Activated CD4-positive, alpha-beta T cell treated with anti-CD3 and anti-CD28 coated beads, Interleukin-2, amount 50 U/mL, for 4 hours (primary cell): ENCODE measurements at places on chromosomes 16 and 17.

- no peak for DNase-seq
Measured at GRCh38 chr17:17633310-17633709, 41.8 kb upstream of the PEMT start.

GRCh38 chr17:47693731-47694580 is at the start of gene TBKBP1:
TBKBP1 (plus strand) TSS chr17:47694161; CDS start chr17:47696113, 1,952 bp downstream.
- peak; percentile 60 for DNase-seq

- no peak for DNase-seq
Measured at GRCh38 chr17:74842599-74843351, 16.9 kb downstream of the GRIN2C start.

DNA sequence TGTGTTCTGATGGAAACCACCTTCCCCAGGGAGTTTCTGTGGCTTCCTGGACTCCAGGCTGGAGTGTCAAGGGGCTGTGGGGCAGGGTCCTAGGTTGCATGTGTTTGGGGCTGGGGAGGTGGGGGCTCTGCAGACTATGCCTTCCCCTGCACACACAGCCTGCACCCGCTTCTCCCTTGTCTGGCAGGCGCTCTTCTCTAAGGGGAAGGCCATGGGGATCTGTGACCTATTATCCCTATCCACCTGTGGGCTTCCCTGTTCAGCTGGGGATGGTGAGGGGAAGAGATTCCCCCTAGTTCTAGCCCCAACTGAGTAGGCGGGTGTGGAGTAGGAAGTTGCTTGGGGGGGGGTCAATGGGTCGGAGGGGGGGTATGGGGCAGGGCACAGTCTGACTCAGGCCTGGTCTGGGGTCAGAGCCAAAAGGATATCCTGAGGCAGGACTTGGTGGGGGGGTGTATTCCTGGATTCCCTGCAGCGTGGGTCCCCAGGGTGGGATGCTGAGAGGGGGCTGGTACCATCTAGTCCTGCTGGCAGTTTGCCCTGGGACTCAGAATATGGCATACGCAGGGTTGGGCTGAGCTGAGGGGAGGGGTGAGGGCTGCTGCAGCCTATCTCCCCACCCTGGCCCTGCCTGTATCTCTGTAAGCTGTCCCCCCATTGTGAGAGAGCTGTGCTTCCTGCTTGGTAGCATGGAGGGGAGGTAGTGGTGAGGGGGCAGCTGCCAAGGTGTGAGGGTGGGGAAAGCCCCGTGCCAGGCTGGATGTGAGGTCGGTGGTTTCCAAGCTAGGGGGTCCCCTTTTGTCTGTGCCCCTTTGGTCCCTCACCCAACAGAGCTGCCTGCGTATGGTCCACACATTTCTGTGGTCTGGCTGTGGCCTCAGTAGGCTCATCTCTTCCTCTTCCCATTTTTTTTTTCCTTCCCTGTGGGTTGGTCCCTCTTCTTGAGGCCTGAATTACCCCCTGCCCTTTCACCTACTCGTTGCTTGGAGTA is 14.7 kb downstream of the RARA start:
- peak; percentile 67 for DNase-seq

- DNase-seq: no peak
Measured at GRCh38 chr16:73166947-73167550, 119.1 kb upstream of the ZFHX3 start.

- no peak for DNase-seq
Measured at GRCh38 chr17:19975601-19976000, 2.0 kb downstream of the AKAP10 start.

- no peak for DNase-seq
Measured at GRCh38 chr16:72978212-72978611, 69.7 kb downstream of the ZFHX3 start.

DNA sequence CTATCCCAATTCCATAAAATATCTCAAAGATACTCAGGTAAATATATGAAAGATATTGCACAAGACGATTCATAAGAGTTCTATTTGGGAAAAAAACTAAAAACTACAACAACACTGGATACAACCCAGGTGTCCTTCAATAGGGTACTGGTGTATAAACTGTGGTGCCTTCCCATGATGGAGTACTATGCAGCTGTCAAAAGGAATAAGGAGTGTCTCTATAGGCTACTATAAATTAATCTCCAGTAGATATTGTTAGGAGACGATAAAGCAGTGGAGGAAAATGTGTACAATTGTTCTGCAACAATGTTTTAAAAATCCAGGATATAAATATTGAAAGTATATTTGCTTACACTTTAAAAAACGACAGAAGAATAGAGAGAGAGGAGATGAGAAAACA is 2.4 kb upstream of the KRTAP4-12 start:
- no peak for DNase-seq

GRCh38 chr17:33052856-33053255 is 61.2 kb downstream of the SPACA3 start:
- no peak for DNase-seq

- no peak for DNase-seq
Measured at GRCh38 chr16:19238406-19238805, 47.1 kb upstream of the CLEC19A start.

GRCh38 chr17:77779711-77780539 is 178.6 kb upstream of the TNRC6C start:
- DNase-seq: no peak

DNA sequence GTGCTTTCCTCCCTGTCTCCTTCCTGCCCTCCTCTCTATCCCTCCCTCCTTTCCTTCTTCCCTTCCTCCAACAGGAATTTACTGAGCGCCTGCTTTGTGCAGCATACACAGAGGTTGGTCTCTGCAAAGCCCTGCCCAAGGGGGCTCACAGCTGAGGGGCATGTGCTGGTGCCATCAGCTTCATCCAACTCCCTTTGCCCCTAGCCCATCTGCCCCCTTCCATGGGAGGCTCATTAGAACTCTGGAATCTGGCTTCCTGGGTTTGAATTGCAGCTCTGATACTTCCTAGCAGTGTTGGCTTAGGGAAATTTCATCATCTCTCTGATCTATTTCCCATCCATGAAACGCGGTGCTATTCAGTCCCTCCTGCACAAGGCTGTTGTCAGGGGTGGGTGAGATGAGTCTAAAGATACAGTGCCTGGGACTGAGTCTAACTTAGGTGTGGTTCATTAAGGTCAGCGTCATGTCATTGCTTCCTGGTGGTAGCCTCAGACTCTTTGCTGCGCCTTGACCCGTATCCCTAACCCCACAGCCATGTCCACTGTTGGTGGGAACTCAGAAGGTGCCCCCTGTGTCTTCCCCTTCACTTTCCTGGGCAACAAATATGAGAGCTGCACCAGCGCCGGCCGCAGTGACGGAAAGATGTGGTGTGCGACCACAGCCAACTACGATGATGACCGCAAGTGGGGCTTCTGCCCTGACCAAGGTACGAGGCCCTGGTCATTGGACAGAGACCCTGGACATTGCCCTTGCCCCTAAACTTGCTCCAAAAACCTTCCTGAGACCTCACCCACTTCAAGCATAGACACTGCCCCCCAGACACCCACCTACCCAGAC is 10.3 kb downstream of the MMP2 start:
- no peak for DNase-seq

- DNase-seq: no peak
Measured at GRCh38 chr17:28385037-28385400, 13.5 kb downstream of the SARM1 start.

GRCh38 chr16:51759329-51759728 is 608.3 kb upstream of the SALL1 start:
- no peak for DNase-seq

DNA sequence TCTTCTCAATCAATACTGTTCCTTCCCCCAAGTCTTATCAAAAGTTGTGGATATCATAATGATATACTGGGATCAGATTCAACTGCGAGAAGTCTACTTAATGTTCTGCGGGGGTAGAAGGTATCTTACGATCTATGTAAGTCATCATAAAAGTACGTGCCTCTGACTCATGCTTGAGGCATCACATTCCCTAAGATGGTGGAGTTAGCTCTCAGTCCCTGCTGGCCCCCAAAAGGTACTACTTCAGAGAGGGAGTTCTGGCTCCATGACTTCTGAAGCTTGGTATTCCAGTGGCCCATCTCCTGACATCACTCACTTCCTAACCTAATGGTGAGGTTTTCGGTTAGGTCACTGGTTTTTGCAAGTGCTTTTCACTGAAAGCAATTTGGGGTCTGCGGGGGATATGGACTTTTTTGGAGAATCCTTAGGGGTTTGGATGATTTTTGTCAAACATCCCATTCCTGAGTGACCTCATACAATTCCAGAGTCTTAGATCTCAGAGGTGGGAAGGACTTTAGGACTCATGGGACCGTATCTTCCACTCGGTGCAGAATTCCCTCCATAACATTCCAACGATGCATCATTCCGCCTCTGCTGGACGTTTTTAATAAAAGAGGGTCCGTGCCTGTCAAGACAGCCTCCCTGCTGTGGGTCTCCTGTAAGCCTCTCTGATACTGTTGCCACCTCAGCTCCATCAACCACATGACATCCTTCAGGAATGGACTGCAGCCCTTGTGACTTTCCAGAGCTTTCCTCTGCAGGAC is 74.3 kb downstream of the DYNLRB2 start:
- DNase-seq: no peak

DNA sequence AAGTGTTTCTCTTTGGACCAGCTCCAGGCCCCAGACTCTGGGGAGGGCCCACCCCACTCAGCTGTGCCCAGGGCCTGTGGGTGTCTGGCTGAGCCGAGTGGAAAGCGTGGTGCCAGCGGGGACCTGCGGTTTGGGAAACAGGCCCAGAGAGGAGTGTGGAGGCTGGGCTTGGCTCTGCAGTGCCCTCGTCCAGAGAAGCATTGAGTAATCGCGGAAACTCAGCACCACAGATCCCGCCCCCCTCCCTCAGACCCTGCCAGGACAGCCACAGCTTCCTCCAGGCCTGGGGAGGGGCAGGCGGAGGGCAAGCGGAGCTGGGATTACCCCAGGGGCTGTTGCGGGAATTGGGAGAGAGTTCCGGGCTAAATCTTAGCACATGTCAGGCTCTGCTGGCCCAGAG is 14.6 kb upstream of the PITPNA start:
- DNase-seq: no peak

DNA sequence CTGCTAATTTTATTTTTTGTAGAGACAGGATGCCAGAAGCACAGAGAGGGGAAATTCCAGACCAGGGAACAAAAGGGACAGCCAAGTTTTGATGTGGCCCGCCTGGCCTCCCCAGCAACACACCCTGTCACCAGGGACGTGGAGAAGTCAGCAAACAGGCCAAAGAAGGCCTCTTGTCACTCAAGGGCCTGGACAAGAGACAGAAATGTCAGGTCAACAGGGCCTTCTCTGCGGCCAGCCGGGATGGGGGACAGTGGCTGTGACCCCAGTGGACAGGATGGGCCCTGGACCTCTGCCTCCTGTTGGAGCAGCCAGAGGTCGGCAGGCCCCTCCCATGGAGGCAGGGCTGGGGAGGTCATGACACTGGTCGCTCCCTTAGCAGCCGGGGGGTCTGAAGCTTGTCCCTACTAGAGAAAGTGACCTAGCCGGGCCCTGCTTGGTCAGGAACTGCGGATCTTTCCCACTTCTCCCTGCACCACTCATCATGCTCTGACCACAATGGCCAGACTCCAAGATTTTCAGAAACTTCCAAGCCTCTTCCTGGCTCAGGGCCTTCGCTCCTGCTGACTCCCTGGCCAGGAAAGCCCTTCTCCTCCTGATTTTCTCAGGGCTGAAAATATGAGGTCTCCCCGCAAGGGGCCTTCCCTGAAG is 9.2 kb upstream of the TVP23A start:
- DNase-seq: no peak

DNA sequence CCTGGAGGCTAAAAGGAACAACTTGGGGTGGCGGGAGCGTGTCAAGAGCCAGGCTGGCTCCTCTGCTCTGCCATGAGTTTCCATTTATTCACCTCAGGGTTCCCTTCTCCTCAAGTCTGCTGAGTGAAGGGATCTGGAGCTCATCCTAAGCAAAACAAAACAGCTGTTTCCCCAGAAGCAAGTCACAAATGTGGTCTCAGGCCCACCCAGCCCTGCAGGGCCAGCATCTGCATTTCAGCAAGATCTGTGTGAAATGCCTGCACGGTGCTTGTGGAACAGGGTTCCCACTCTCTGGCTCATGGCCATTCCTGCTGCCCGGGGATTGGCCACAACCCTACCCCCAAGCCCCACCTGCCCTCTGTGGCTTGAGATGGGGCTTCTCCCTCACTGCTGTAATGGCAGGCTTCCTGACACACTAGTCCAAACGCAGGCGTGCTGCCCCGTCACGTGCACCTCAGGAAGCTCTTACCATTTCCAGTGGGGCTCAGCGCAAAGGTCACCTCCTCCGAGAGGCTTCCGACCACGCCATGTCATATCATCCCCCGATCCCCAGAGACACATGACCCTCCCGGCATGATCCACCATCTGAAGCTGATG is 2.3 kb downstream of the SLC38A8 start:
- no peak for DNase-seq

DNA sequence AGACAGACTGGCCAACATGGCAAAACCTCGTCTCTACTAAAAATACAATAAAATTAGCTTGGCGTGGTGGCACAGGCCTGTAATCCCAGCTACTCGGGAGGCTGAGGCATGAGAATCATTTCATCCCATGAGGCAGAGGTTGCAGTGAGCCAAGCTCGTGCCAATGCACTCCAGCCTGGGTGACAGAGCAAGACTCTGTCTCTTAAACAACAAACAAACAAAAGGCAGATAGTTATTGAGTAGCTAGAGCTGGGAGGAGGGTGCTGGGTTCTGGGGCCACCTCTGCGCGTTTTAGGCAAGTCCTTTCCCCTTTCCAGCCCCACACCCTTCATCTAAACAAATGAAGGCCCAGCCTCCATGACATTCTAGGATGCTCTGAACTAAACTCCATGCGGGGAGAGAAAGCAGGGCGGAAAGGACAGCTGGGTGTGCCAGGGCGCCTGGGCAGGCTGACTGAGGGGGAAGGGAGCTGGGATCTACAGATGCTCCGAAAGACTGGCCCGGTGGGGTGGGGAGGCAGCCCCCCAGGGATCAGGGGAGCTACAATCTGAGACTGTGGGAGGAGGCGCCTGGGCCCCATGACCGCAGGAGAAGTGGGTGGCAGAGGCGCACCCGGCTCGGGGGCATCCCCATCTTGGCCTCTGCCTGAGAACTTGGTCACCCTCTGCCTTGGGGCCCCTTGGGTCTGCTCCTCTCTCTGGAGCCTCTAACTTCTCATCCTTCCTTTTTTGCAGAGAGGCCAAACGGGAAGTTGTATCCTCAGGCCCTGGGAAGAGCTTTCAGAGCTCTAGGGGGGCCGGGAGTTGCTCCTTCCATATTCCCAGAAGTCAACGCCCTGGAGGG is 910 bp downstream of the ITGAL start:
- DNase-seq: peak; percentile 34

DNA sequence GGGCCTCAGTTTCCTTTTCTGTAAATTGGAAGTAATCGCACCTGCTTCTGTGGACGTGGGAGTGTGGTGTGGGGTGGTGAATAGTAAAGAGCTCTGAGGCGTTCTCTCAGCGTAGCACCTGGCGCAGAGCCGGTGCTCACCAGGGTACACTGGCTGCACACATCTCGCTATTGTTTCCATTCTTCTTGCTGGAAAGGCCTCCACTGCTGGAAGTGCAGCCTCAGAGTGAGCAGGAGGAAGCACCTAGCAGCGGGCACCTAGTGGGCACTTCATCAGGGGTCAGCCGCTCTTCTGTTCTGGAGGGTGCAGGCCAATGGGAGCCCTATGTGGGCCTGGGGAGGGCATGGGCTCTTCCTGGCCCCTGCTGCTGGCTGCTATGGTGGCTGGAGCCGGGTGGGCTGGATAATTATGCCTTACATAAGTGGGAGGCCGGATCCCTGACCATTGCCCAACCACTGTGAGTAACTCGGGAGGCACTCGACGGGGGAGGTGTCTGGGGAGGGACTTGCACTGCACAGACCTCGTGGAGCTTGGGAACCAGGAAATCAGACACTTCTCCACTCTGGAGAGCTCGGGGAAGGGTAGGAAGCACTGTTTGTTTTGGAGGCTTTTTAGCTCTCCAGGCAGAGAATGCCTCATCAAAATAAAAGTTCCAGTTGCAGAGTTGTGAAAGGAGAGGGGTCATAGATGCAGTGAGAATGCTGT is 1.7 kb downstream of the MAP2K3 start:
- no peak for DNase-seq
